ENCODE measurements at places on chromosomes 6 and 20.

- DNase-seq: no peak
These were observed 37.4 kb upstream of the SLC9A8 start for GRCh38 chr20:49775229-49775693.

DNA sequence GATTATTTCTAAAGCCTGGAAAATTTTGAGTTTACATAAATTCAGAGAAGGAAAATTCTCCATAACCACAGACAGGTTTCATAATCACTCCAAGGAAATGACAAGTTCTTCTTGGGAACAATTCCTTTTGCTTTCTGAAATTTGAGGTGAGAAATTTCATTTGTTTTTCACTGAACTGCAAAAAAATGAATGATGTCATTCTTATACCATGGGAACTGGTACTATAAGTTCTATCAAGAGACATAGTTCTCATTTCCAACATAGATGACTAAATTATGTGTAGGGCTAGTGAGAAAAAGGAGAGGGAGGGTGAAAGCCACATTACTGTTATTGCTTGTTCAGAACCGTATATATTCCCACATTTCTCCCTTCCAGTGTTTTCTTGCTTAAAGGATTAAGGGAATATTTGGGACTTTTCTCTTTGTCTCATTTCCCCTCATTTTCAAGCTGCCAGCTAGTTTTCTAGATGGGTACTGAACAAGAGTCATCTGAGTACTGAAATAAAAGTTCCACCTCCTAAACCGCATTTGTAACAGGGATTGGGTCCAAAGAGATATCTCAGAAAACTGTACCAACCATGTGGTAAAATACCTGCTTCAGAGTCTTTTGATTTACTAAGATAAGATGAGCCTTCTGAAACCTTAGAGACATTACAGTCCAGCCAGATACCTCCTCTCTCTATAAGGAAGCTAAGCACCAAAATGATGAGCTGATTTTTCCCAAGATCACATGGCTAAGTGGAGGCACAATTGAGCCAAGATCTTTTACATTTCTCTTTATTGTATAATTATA, 144.3 kb upstream of the PRDM1 start:
- no peak for DNase-seq

- DNase-seq: no peak
These were observed 37.4 kb upstream of the E2F3 start for GRCh38 chr6:20364327-20364726.

DNA sequence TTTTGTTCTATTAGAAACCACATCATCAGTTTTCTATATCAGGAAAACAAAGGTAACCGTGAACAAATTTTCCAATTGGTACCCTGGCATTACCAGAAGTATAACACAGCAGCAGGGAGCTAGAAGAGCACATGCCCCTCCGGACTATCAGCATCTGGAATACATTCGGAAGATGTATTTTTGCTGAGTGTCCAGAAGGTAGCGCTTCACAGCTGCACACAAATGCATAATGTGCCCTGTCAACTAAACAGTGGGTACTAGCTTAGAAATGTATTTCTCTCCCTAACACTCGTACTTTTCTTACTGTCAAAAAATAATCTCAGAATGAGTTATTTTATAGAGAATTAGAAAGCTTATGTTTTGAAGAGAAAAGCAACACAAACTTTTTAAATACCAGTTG, 77.6 kb downstream of the HUS1B start:
- DNase-seq: no peak

GRCh38 chr6:33983109-33983716, 162.7 kb downstream of the GRM4 start:
- no peak for DNase-seq

DNA sequence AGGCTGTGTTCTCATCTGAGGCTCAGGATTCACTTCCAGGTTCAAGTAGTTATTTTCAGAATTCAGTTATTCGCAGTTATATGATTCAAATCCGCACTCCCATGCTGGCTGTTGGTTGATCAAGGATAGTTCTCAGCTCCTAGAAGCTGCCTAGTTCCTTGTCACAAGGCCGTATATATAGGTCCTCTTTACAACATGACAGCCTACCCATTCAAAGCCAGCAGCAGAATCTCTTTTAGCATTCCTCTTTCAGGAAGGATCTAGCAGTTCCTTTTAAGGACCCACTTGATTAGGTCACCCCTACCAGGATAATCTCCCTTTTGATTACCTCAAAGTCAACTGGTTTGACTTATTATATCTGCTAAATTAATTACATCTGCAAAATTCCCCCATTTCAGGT, 23.8 kb upstream of the LAMP5 start:
- DNase-seq: no peak

- DNase-seq: no peak
These were observed 7.3 kb downstream of the RAB32 start for GRCh38 chr6:146550911-146551310.

- DNase-seq: no peak
These were observed 54.9 kb downstream of the UBR2 start for GRCh38 chr6:42618686-42619085.

Measured in activated CD4-positive, alpha-beta memory T cell treated with anti-CD3 and anti-CD28 coated beads, Interleukin-2, amount 10 ng/mL, durations not matched to agents 7 days and 5 days (primary cell).